ENCODE measurements at places on chromosomes 12 and 14.
A peak's percentile ranks its signal among the peaks of the same experiment; 100 is the strongest.

DNA sequence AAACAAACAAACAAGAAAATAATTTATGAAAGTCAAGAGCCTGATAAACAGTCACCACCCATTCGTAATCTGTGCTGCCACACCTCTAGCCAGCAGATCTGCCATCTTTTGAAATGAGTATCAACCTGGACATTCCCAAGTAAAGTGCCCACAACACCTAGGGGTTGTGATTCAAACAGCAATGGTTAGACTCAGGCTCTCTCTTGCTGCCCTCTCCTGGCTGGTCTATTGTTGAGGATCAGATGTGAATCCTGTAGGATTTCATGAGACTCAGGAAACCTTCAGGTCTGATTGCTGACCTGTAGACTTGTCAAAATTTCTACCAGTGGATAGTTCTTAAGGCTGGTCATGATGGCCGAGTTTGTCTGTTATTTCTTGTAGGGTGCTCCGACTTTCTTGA lies 26.8 kb downstream of the DGLUCY start:
- no peak for DNase-seq

DNA sequence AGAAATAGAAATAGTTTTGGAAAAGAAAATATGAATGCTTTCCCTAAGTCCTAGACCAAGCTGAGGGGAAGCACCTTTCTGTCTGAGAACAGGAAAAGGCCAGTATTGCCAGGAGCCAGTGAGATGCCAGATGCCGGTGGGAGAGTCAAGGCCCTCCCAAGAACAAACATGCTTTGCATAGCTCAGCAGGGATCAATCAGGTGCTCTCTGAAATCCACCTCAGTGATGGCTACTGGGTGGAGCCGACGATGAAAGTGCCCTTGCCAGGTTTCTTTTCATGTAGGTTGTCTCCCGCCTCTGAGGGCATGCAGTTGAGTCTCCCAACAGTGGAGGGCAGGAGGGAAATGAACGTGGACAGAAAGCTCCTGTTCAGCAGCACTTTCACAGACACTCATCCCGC lies 28.3 kb downstream of the DEGS2 start:
- DNase-seq: no peak

DNA sequence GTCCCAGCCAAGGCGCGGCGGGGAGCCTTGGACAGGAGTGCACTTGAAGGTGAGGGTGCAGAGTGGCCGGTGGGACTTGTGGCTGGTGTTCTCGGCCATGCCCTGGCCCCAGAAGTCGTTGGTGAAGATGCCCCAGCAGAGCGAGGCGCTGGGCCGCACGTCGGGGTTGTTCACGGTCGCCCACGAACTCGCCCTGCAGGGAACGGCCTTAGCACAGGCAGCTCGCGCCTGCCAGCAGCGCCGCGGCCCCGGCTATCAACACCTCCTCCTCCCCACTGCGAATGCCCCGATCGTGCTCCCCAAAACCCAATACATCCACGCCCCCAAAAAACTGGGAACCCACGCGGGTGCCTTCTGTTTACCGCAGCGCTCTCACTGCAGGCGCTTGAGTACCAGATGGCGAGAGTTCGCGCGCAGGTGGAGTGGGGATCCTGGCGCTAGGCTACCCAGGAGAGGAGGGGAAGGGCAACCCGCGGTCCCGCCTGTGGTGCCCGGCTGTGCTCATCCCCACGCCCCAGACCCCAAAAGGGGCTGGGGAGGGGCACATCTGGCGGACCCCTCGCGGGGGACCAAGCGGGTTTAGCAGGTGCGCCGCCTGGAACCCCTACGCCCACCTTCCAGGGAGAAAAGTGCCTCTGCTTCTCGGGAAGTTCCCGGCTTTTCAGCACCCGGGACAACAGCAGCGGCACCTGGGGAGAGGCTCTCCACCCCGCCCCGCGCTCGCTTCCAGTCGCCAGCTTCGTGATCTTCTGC lies 386.3 kb upstream of the TMTC1 start:
- no peak for DNase-seq

GRCh38 chr12:120412421-120412820 lies 25.5 kb upstream of the COX6A1 start:
- DNase-seq: no peak

GRCh38 chr12:85843606-85844310 lies 7.5 kb upstream of the RASSF9 start:
- no peak for DNase-seq

DNA sequence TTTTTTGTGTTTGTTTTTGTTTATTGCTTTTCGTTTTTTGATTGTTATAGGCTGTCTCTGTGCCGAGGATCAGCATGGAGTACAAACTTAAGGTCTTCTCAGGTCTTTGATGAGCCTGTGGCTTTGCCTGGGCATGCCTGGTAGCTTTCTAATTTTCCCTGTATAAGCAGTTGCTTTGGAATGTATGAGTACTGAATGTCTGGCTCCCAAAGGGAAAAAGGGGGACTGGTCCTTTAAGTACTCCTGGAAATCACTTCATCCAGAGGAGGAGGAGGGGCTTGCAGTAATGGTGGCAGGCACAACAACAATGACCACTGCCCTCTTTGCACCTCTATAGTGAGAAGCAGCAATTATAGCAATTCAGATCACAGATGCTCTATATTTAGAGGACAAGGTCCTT lies 67.6 kb upstream of the TTC7B start:
- DNase-seq: no peak

DNA sequence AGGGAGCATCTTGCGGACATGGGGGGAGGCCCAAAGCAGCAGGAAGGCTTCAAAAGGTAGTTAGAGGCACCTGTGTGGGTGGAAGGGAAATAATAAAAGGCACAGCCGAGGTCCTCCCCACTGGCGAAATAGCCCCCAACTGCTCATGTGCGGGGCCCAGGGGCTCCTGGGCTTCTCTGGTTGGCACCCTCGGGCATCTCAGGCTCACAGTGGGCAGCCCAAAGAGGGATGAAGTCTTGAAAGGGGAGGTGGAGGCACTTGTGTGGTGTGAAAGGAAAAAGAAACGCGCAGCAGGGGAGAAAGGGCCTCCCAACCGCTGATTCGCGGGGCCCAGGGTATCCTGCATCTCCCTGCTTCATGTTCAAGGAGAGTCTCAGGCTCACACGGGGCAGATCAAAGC lies 579.4 kb downstream of the ALG10 start:
- DNase-seq: no peak

DNA sequence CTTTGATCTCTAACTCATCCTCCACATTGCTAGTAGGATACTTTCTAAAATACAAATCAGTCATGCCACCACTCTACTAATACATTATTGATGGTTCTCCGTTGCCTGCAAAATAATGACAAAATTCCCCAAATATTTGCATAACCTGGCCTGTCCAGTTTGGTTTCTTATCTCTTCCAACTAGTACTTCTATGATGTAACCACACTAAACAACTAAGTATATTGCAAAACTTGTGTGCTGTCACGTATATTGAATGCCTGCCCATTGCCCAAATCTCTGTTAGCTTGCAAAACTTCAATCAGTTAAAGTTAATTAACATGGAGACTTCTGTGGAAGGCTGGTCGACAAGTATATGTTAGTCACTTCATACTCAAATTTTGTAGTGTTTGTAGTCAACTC lies 6.5 kb downstream of the OR6C74 start:
- DNase-seq: no peak

DNA sequence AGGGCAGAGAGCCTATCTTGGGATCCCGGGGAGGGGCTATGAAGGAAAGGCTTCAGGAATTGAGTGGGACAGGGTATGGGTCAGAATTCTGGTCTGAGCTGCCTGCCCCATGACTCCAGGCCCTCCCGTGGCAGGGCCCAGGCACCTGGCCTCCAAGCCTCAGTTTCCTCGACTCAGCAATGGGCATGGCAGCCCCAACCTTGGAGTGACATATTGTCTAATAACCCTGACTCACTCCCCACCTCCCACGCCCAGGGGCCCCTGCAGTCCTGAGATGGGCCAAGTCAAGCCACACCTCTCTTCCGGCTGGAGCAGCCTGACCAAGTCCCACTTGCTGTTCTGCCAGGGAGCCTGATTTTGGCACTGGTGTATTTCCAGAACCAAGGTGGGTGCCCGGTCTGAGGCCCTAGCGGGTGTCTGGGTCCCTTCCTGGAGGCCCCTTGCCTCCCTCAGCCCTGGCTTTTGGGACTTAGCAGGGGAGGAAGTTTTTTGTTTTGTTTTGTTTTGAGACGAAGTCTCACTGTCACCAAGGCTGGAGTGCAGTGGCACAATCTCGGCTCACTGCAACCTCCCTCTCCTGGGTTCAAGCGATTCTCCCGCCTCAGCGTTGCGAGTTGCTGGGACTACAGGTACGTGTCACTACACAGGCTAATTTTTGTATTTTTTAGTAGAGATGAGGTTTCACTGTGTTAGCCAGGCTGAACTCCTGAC lies 40.3 kb upstream of the RCOR1 start:
- no peak for DNase-seq

- DNase-seq: no peak
These were observed 356.9 kb downstream of the MED13L start for GRCh38 chr12:115920395-115921183.

DNA sequence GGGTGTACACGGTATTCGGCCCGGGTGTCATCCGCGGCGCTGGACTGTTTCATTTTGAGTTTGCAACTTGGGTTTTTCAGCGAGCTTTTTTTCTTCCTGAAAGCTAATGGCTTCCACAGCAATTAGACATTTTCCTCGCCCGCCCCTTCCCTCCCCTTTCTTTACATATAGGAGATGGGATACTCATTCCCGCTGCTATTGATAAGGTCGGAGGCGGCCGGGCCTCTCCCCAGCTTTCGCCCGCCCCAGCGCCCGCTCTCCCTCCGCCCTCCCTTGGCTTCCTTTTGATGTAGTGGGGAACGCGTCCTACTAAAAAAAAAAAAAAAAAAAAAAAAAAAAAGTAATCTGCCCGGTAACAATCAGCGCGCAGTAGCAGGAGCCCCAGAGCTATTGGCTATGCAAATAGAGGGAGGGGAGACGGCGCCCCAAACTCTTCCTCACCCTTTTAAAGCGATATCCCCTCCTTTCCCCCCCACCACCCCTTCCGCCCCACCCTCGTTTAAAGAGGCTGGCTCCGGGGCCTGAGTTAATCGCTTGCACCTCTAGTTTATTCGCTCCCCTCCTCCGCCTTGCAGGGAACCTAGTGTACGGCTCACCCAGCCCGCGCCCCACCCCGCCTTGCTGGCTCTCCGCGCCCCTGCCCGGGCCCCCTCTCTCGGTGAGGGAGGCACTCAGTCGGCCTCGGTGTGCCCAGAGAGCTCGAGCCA lies 1.7 kb upstream of the CCND2 start:
- DNase-seq: peak; percentile 80

DNA sequence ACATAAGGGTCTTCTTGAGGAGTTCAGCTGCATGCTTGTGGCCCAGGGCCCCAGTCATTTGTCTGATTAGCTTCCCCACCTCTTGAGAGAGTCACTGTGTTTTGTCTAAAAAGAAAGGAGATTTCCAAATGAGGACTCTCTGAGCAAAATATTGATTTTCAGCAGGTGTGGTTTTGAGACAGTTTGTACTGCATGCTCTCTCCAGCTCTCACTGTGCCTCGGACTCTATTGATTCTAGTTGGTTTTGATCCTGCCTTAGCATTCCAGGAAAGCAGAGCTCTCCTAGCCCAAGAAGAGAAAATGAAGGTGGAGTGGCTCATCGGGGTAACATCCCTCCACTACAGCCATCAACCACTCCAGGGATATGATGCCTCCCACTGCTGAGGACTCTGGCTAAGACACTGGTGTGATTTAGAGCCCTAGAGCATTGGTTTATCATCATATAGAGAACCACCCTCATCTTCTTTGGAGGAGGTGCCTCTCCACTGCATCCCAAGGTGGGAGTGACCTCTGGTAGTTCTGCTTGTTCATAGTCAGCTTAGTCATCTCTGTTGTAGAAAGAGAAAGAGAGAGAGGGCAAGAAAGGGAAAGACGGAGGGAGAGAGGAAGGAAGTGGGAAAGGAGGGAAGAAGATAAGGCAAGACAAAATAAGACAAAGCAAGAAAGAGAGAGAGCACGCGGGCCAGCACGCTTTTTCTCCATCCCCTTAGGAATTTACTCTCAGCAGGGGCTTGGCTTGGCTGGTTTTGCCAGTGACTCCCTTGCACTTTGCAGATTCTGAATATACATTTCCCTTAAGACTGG lies 365.6 kb downstream of the DPF3 start:
- no peak for DNase-seq

DNA sequence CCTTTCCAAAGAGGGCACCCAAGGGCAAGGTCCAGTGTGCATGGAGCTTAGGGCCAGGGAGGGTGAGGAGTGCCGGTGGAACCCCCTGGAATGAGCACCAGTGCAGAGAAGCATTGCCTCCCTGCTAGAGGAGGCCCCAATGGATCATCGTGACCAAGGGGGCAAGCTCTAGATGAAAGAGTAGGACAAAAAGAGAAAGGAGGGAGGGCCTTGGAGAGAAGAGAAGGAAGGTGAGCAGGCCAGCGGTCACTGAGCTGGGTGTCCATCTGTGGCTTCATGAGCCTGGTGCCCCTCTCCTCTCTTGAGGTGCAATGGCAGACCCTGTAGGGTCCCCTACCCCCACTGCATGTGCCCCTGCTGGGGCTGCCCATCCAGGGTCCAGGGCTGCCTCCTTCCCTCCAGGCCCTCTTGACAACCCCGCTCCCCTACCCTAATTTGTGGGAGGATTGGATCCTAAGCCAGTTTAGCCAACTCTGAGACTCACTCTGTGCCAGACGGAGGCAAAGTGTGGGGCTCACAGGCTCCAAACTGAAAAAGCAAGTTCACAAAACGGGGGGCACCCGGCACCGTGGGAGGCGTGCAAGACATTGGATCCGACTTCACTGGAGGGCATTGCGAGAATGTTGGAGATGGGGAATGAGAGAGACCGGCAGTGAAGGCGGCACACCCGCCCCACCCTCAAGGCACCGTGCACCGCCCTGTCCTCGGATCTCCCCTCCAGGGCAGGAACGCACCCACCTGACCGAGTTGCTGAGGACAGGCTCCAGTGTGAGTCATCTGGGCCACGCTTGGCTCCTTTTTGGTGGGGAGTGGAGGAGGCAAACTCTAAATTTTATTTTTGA lies 207.5 kb downstream of the KIF26A start:
- no peak for DNase-seq

DNA sequence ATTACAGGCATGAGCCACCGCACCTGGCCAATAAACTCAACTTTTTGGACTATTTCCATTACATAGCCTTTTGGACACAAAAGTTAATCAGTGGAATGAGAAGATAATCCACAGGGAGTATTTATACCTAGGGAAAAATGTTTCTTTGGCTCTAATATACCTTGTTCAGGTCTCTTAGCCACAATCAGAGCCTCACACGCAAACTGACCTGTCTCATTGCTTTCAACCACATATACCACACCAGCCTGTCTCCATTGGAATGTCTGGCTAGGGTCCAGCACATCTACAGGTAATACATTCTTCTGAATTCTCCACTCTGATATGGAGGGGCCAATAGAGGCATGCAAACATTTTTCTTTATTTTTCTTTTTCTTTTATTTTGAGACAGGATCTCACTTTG lies 3.8 kb upstream of the RBMS2 start:
- DNase-seq: no peak

- DNase-seq: no peak
These were observed 733 bp upstream of the KLHDC2 start for GRCh38 chr14:49767270-49767570.

- DNase-seq: no peak
These were observed 22.2 kb downstream of the LPCAT3 start for GRCh38 chr12:6996040-6996441.

DNA sequence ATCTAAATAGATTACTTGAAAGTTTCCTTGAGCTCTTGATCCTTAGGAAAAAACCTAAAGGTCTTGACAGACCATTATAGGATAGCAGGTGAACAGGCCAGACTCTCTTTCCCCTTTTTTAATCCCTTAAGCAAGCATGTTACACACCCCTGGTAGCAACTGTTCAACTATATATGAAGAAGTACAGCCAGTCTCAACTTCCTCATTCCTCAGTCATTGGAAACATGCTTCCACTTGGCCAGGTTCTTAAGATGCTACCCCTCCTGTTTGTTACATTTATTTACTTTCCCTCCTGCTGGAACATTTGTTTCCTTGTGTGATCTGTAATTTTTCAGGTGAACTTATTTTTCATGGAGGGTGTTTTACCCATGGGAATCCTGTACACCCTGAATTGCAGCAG lies 124.1 kb downstream of the ARMH4 start:
- no peak for DNase-seq
